Chondrocyte (in vitro differentiated cells): ENCODE measurements at places on chromosomes 12 and 14. TPM values are rescaled to one million over a fixed set of nuclear protein-coding genes. Genes with fewer than 3 reads are reported as not detected.

GRCh38 chr14:95697764-95698163 is 11.5 kb downstream of the TCL1B start:
- no peaks in the 10 kb centered on the region for H3K36me3 ChIP-seq
- H3K4me1 ChIP-seq, result peaks cover 11% of the 10 kb centered on the region
- H3K27me3 ChIP-seq, result peaks cover 1% of the 10 kb centered on the region
- no peak overlapping the region for H3K27ac ChIP-seq
- DNase-seq, result no peak

DNA sequence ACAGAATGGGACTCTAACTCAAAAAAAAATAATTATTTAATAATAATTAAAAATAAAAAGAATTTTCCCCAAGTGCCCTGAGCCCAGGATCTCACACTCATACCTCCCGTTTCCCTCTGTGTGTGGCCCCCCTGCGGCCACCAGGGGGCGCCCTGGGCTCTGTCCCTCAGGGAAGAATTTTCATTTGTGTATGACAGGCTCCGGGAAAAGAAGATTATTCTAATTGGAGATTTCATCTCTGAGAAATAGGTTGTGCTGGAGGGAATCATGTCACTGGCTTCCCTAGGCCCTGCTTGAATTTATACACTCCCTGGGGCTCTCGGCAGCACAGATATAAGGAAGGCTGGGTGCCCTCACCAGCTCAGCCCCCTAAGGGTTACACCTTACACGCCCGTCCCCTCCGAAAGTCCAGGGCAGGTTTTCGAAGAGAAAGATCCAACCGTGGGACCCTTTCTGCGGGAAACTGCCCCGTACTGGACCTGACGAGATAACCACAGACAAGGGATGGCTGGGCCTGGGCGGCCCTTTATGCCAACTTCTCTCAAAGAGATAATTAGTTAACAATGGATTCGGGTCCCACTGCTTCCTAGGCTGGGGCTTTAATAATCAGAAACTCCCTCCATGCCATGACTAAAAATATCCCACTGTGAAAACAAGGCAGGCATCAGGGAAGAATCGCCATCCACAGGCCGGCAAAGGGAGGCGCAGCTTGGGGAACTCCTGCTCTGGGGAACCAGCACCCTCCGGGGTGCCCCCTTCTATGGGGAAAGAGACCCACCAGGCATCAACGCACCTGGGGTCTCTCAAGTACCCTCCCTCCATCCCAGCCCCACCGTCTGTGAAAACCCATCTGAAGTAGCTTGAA is 80.7 kb downstream of the KDM2B start:
- H3K27me3 ChIP-seq, result no peaks in the 10 kb centered on the region
- no peaks in the 10 kb centered on the region for H3K36me3 ChIP-seq
- no peak for DNase-seq

GRCh38 chr12:80217011-80217535 is 117.7 kb downstream of the OTOGL start:
- no peaks in the 10 kb centered on the region for H3K36me3 ChIP-seq
- H3K27ac ChIP-seq, result no peak overlapping the region
- H3K4me3 ChIP-seq, result no peak overlapping the region
- DNase-seq, result no peak
- peaks cover 9% of the 10 kb centered on the region for H3K4me1 ChIP-seq
- H3K27me3 ChIP-seq, result no peaks in the 10 kb centered on the region

DNA sequence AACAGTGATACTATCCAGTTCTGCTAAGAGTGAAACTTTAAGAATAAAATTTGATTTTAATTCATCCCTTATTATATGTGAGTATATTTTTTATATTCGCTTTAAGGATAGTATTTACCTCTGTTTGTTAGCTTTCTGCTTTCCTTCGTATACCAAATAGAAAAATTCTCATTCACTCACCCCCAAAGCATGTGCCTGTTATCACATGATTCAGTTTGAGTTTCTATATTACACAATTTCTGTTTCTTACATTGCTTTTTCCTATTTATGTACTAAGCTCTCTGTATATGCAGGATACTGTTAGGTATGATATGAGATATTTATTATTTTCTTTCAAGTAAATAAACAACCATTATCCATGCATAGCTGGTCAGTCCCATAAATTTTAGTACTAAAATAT is 275.2 kb downstream of the FBXL14 start:
- H3K36me3 ChIP-seq, result peaks cover 6% of the 10 kb centered on the region
- no peak for DNase-seq
- H3K4me1 ChIP-seq, result peaks cover 13% of the 10 kb centered on the region
- H3K27ac ChIP-seq, result peak overlapping the region; percentile 49
- no peaks in the 10 kb centered on the region for H3K27me3 ChIP-seq

DNA sequence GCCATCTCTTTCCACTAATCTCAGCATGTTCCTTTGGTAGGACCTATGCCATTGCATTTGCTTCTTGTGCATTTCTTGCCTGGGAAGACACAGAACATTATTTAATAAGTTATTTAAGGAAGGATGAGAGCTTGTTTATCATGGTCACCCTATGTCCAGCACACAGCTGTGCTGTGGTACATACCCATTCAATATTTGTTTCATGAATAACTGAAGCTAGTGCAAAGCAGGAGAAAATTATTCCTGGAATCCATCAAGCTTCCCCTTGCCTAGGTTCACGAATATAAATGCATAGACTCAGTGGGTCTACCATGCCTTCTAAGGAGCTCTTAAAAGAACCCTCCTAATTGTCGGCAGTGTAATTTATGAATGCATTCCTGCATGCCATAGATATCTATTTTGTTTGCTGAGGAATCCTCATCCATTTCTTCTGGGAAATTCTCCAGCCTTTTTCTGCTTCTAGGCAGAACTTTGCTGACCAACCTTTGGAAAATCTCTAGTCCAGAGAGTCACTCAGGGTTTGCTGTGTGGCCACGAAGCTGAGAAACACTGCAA is 599.8 kb upstream of the TMEM132C start:
- no peak overlapping the region for H3K4me3 ChIP-seq
- peaks cover 6% of the 10 kb centered on the region for H3K27me3 ChIP-seq
- peaks cover 29% of the 10 kb centered on the region for H3K4me1 ChIP-seq

DNA sequence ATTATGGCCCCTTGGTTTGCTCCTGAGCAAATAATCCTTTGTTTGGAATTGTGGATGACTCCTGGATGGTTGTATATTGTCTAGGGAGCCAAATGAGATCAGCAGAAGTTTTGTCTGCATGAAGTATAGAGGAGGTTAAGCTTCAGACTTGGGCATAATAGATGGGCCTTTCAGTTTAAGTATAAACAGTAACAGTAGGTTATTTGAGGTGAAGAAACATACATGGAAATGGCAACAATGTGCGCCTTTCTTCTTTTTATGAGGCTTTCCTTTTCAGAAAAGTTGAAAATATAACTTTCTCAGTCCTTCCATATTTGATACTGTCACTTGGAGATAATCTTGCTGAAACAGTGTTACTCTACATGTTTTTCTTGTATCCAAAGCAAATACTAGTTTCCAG is 63.7 kb upstream of the PPP1R12A start:
- no peak overlapping the region for H3K4me3 ChIP-seq
- no peaks in the 10 kb centered on the region for H3K27me3 ChIP-seq
- no peak overlapping the region for H3K27ac ChIP-seq
- DNase-seq, result no peak

DNA sequence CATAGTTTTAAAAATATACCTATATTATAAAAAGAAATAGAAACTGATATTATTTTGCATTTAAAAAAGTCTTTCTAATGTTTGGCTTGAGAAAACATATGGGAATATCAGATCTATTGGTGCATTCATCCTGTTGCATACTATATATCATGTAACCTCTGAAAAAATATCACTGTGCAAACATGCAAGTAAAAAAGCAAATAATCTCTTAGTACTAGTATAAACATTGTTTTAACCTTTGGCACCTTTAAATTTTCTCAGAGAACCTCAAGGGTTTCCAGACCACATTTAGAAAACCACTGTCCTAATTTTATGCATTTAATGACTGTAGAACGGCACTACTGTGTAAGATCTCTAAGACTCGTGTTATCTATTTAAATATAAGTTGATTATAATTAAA is 416.8 kb downstream of the LRFN5 start:
- H3K4me1 ChIP-seq, result no peaks in the 10 kb centered on the region
- no peaks in the 10 kb centered on the region for H3K36me3 ChIP-seq
- no peak for DNase-seq

- DNase-seq, result no peak
- H3K36me3 ChIP-seq, result no peaks in the 10 kb centered on the region
- no peak overlapping the region for H3K27ac ChIP-seq
- H3K4me3 ChIP-seq, result no peak overlapping the region
- peaks cover 31% of the 10 kb centered on the region for H3K4me1 ChIP-seq
- H3K27me3 ChIP-seq, result no peaks in the 10 kb centered on the region
These were observed 64.4 kb downstream of the ARF6 start for GRCh38 chr14:49957089-49957852.

- H3K36me3 ChIP-seq, result no peaks in the 10 kb centered on the region
- no peak for DNase-seq
- H3K27ac ChIP-seq, result no peak overlapping the region
- no peak overlapping the region for H3K4me3 ChIP-seq
These were observed 3.3 kb downstream of the FAR2 start for GRCh38 chr12:29152223-29152868.

DNA sequence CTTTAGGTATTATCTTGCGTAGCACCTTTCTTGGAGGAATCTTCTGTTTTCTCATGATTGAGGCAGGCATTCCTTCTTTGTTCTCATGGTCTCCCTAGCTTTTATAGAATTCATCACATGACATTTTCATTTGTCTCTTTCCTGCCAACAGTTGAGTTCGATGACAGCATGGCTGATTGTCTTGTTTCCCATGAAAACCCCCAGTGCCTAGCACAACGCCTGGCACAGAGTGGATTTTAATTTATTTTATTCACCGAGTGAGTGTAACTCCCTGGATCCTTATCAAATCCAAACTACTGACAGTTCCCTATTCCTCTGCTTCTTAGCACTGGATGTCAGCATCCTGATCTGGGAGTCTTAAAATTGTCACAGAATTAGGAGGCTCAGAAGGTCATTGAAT is 182.6 kb downstream of the SUDS3 start:
- DNase-seq, result no peak
- H3K4me1 ChIP-seq, result no peaks in the 10 kb centered on the region
- H3K4me3 ChIP-seq, result no peak overlapping the region
- H3K36me3 ChIP-seq, result no peaks in the 10 kb centered on the region
- H3K27me3 ChIP-seq, result peaks cover 5% of the 10 kb centered on the region

DNA sequence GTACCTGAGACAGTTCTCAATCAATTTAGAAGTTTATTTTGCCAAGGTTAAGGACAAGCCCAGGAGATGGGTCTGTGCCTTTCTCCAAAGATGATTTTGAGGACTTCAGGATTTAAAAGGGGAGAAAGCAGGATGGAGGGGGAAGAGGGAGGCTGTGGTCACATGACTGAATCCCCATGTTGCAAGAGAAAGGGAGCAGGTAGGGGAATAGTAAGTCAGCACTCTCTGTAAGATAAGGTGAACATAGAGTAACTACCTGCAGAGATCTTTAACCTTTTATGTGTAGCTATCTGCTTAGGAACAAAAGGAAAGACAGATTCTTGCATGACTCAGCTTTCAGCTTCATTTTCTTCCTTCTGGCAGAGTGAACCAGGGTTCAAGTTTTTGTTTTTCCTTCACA is 25.9 kb downstream of the DGLUCY start:
- H3K36me3 ChIP-seq, result no peaks in the 10 kb centered on the region
- peaks cover 19% of the 10 kb centered on the region for H3K4me1 ChIP-seq
- no peak for DNase-seq

GRCh38 chr12:57579677-57580465 is 11.1 kb upstream of the PIP4K2C start:
- no peak for DNase-seq
- H3K36me3 ChIP-seq, result peaks cover 24% of the 10 kb centered on the region
- H3K4me1 ChIP-seq, result no peaks in the 10 kb centered on the region
- H3K27me3 ChIP-seq, result no peaks in the 10 kb centered on the region

GRCh38 chr12:96769400-96769799 is 137.7 kb upstream of the NEDD1 start:
- no peak for DNase-seq
- no peak overlapping the region for H3K27ac ChIP-seq
- H3K27me3 ChIP-seq, result no peaks in the 10 kb centered on the region
- peaks cover 17% of the 10 kb centered on the region for H3K4me1 ChIP-seq
- no peak overlapping the region for H3K4me3 ChIP-seq

DNA sequence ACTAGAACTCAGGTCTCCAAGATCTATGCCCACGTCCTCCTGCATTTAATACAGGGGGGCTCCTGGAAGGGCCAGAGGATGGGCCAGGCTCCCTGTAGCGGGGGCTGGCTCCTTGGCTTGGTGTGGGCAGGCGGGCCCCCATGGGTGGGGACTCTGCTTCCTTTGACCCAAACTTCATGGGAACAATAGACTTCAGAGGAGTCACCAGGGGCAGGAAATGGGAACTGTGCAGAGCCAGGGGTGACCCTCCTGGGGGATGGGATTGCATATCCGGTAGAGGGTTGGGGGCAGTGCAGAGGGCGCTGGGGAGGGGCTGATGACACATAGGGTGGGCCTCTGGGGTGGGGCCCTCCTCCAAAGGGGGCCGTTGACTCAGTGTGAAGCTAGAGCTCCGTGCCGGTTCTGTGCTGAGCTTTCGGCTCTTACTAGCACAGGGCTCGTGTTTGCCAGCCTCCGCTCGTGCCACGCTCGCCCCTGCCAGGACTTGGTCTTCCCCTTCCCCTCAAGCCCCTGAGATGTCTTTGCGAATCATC is 4.6 kb downstream of the TEAD4 start:
- peak overlapping the region; percentile 44 for H3K4me3 ChIP-seq
- no peak for DNase-seq

DNA sequence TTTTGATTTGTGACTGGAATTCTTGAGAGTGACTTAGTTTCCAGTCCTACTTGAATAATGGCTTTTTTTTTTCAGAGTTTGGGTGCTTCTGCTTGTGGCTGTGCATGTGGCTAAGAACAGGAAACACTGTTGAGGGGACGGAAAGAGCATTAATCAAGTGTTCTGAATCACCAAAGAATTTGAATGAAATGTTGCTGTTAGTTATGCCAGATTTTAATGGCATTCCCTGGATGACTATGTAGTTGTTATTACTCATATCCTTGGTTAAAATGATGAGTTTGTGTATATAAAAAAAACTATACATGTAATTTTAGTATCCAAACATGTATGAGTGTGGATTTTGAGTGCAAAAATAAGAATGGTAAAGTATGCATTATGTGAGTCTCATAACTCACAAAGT is 347.9 kb downstream of the BCAT1 start:
- H3K27ac ChIP-seq, result peak overlapping the region; percentile 85
- H3K4me3 ChIP-seq, result no peak overlapping the region
- H3K27me3 ChIP-seq, result no peaks in the 10 kb centered on the region
- H3K36me3 ChIP-seq, result no peaks in the 10 kb centered on the region

PYGL gene
- total RNA-seq, result 97.7 to 122 TPM (median 120 TPM) in 3 replicates

EEF1AKMT3 gene
- 13.0 to 14.8 TPM (median 13.6 TPM) in 3 replicates for total RNA-seq

PAX9 gene
- total RNA-seq, result 0.17 to 0.28 TPM in 2 of 3 replicates, not detected in the other

CRIP2 gene
- total RNA-seq, result 166 to 264 TPM (median 247 TPM) in 3 replicates

HELB gene
- 1.5 to 2.9 TPM (median 2.3 TPM) in 3 replicates for total RNA-seq
